B cell (primary cell): ENCODE measurements at places on chromosomes 5 and 9. TPM values are rescaled to one million over a fixed set of nuclear protein-coding genes. Genes with fewer than 3 reads are reported as not detected.

DNA sequence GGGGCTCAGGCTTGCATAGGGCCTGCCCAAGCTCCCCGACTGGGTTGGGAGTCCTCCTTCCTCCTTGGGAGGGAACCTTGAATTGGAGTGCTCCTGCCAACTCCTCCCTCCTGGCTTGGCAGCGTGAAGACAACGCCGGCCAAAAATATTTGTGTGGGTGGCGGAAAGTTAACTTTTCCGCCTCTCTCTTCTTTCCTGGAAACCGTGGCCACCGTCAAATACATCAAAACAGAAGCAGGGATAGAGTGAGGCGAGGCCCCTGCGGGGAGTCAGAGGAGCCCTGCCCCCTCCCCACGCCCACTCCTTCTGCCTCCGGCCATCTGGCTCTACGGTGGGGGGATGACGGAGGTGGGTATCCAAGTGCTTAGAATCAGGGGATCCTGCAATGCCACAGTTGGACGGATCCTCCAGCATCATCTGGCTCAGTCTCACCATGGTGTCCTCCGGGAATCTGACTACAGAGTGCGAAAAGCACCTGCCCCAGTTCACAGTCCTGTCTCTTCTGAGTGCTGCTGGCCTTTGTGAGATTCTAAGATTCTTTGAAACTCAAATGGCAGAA is 25.2 kb upstream of the SYNPO start:
- DNase-seq = no peak

- DNase-seq = no peak
These were observed 55.9 kb upstream of the C5orf58 start for GRCh38 chr5:170176916-170177315.

The F2RL2 gene
- total RNA-seq = not detected in 2 replicates

DNA sequence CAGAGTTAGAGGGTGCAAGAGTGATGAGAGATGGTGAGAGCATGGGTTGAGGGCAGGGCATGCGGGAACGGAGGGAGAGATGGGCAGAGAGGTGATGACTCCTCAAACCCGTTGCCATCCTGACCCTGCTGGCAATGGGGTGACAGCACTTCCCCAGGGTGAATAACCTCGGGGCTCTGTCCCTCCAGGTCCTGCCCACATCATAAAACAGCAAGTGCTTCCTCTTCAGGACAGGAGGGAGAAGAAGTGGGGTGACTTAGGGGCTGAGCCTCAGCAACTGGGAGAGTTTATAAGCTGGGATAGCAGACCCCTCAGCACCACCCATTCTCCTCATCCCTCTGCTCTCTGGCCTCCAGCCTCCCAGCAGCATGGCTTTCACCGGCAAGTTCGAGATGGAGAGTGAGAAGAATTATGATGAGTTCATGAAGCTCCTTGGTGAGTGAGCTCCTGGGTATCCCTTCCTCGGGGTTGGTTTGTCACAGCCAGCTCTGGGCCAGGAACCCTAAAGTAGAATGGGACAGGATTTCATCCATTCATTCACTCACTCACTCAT is at the start of gene FABP6:
Gene FABP6, plus strand, starts transcription at position 317 of the 553 bp plus-strand sequence. Its CDS starts 52 bp downstream, at position 369.
- no peak for DNase-seq

The SNCAIP gene
- not detected in 2 replicates for total RNA-seq

- DNase-seq = no peak
These were observed 54.1 kb downstream of the IPPK start for GRCh38 chr9:92615790-92616189.

- DNase-seq = no peak
These were observed 49.5 kb downstream of the MRRF start for GRCh38 chr9:122314165-122314564.

- DNase-seq = no peak
These were observed 1325.0 kb upstream of the DMAC1 start for GRCh38 chr9:9124616-9125015.

The SLC34A3 gene
- not detected in 2 replicates for total RNA-seq

- no peak for DNase-seq
These were observed 36.4 kb downstream of the ZNF366 start for GRCh38 chr5:72470826-72471225.

- no peak for DNase-seq
These were observed 337.7 kb upstream of the PANK3 start for GRCh38 chr5:168916852-168917251.

- no peak for DNase-seq
These were observed 131.0 kb downstream of the ADAMTS16 start for GRCh38 chr5:5270958-5271785.

GRCh38 chr9:2789355-2789754 is 54.5 kb downstream of the PUM3 start:
- no peak for DNase-seq

GRCh38 chr5:140329739-140330481 is 16.5 kb downstream of the HBEGF start:
- no peak for DNase-seq

- DNase-seq = peak; percentile 44
These were observed 59.8 kb upstream of the POU5F2 start for GRCh38 chr5:93800988-93801811.
